ENCODE measurements at places on chromosomes 2 and 18.

- DNase-seq: no peak
Measured at GRCh38 chr2:89845532-89845931, 1154.1 kb downstream of the RPIA start.

DNA sequence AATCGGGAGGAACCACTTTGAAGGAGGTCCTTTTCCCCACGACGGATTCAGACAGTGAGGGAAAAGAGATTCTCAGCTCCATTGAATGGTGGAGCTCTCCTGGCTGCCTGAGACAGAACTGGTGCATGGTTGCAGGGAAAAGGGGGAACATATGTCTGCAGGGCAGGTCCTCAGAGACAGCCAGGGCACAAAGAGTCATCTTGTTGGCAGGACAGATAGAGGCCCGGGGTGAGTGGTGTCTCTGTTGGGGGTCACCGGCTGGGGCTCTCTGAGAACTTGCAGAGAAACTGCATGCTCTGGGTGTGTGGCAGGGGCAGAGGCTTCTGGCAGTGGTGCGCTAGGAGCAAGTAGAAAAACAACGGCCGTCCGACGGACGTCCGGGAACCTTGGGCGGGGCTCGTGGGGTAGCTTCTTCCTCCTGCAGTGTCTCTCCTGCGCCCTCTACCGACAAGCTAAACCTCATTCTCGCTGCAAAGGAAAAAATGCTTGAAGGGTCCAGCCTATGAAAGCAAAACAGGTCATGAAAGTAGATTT is 94.3 kb downstream of the CDCA7 start:
- DNase-seq: no peak

GRCh38 chr18:47151439-47151838 is 1.1 kb upstream of the HDHD2 start:
- DNase-seq: no peak

DNA sequence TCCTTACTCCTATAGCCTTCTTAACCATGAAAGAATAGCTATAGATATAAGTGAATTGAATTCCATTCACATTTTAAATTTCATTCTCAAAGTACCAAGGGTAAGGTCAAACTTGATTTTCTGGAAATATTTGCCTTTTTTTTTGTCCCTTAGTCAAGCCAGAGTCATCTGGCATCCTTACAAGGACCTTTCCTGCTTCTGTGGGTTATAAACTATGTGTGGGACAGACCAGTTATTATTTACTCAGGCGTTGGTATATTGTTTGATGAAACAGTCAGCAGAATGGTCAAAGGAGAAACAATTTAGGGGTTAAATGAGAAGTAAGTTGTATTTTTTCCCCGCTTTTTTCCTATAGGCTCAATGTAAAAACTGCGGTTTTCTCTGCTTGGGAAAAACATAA is 1103.2 kb upstream of the ZEB2 start:
- no peak for DNase-seq

DNA sequence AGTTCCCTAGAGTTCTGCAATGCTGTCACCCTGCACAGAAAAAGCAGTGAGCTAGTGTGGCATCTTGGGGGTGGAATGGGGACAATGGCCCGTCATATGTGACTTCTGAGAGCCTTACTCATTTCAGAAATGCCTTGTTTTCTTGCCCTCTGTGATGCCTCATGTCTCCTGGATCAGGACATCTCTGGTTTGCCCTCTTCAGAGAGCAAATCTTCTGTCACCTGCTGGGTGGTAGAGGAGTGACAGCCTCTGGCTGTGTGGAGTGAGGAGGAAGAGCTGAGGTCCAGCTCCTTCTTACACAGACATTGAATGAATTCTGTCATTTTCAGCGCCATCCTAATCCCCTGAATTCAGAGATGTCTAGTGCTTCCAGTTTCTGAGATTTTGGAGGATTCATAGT is 55.6 kb upstream of the PHLPP1 start:
- DNase-seq: no peak

DNA sequence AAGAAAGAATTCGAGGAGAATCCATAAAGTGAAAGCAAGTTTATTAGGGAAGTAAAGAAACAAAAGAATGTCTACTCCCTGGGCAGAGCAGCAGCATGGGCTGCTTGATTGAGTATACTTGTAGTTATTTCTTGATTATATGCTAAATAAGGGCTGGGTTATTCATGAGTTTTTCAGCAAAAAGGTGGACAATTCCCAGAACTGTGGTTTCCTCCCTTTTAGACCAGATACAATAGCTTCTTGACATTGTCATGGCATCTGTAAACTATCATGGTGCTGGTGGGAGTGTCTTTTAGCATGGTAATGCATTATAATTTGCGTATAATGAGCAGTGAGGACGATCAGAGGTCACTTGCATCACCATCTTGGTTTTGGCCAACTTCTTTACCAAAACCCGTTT is 25.6 kb upstream of the TBC1D8 start:
- DNase-seq: no peak
